ENCODE measurements at places on chromosomes 4 and X. TPM values are rescaled to one million over a fixed set of nuclear protein-coding genes. Genes with fewer than 3 reads are reported as not detected.

CFAP47 gene
- total RNA-seq, result not detected

KLHL4 gene
- total RNA-seq, result 0.74 TPM

ZFYVE28 gene
- 5.6 TPM for total RNA-seq

DOK7 gene
- 46.7 TPM for total RNA-seq

H2BW2 gene
- not detected for total RNA-seq

NEUROG2 gene
- total RNA-seq, result not detected

CABS1 gene
- total RNA-seq, result not detected

NDNF gene
- 6.8 TPM for total RNA-seq

CTAG2 gene
- not detected for total RNA-seq

SLITRK4 gene
- total RNA-seq, result 0.30 TPM

XPNPEP2 gene
- 1.3 TPM for total RNA-seq

ARHGEF38 gene
- total RNA-seq, result not detected

REELD1 gene
- not detected for total RNA-seq

PCDH18 gene
- total RNA-seq, result 3.4 TPM

PDLIM3 gene
- total RNA-seq, result 308 TPM

ENOX2 gene
- total RNA-seq, result 14.1 TPM

- H3K4me1 ChIP-seq, result no peaks in the 10 kb centered on the region
- no peak for DNase-seq
- no peak overlapping the region for H3K27ac ChIP-seq
- H3K27me3 ChIP-seq, result no peaks in the 10 kb centered on the region
Observed at GRCh38 chrX:18997916-18998315, 14.0 kb upstream of the PHKA2 start.

DNA sequence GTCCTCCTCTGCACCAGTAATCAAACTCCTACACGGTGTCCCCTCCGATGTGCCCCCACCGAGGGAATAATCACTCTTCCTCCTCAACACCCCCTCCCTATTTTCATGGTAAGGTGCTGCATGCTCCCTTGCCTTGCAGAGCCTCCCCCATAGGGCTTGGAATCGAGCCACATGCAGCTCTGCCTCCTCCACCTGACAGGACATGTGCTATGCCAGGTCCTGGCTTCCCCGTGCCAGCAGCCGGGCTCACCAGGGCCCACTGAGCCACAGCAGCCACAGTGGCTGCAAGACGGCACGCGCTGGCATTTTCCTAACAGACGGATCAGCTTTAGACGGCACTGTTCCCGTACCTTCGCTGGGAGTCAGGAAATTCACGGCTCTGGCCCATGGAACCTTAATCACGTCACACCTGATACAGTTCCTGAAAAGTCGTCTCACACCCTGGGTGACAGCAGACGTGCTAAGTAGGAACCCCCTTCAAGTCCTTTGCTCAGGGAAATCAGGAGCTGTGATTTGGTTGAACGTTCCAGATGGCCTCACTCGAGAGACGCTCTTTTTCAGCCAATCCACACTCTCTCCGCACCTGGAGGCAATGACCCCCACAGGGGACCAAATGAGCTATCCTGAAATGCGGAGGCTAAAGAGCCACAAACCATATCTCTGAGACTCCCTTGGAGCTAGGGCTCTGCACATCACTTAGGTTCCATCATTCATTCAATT is 63.2 kb downstream of the JAKMIP1 start:
- H3K27me3 ChIP-seq, result peaks cover 62% of the 10 kb centered on the region
- no peak overlapping the region for H3K27ac ChIP-seq
- no peak overlapping the region for H3K4me3 ChIP-seq
- H3K36me3 ChIP-seq, result no peaks in the 10 kb centered on the region

DNA sequence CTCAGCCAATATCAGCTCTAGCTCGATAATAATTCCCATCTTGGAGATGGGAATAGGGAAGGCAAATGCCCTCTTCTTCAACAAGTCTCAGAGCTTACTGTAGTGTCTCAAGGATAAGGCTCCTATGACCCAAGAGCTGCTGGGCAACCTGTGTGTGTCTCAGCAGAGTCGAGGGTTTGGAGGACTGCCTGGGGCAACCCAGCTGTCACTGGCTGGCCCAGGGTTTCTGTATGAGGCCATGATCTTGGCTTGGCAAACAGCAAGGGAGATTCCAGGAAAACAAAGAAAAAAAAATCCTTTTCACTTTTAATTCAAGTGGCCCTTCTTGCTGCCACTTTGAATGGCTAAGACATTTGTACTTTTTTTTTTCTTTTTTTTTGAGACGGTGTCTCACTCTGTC is 34.4 kb downstream of the TMSB4X start:
- no peaks in the 10 kb centered on the region for H3K36me3 ChIP-seq
- no peaks in the 10 kb centered on the region for H3K27me3 ChIP-seq
- H3K27ac ChIP-seq, result no peak overlapping the region
- peaks cover 9% of the 10 kb centered on the region for H3K4me1 ChIP-seq

- H3K4me3 ChIP-seq, result no peak overlapping the region
- H3K4me1 ChIP-seq, result peaks cover 10% of the 10 kb centered on the region
- no peaks in the 10 kb centered on the region for H3K27me3 ChIP-seq
- H3K36me3 ChIP-seq, result no peaks in the 10 kb centered on the region
Observed at GRCh38 chrX:70429759-70430158, 6.6 kb downstream of the GDPD2 start.

GRCh38 chr4:85720735-85721134 is 245.8 kb downstream of the ARHGAP24 start:
- H3K36me3 ChIP-seq, result no peaks in the 10 kb centered on the region
- H3K4me3 ChIP-seq, result no peak overlapping the region
- H3K4me1 ChIP-seq, result peaks cover 26% of the 10 kb centered on the region

- no peak overlapping the region for H3K4me3 ChIP-seq
- H3K27ac ChIP-seq, result no peak overlapping the region
- H3K27me3 ChIP-seq, result no peaks in the 10 kb centered on the region
- no peak for DNase-seq
Observed at GRCh38 chrX:102723456-102723855, 2.9 kb downstream of the GPRASP3 start.

- peaks cover 99% of the 10 kb centered on the region for H3K4me1 ChIP-seq
- H3K36me3 ChIP-seq, result no peaks in the 10 kb centered on the region
- H3K27me3 ChIP-seq, result no peaks in the 10 kb centered on the region
Observed at GRCh38 chr4:38672074-38672396, 8.0 kb downstream of the KLF3 start.

DNA sequence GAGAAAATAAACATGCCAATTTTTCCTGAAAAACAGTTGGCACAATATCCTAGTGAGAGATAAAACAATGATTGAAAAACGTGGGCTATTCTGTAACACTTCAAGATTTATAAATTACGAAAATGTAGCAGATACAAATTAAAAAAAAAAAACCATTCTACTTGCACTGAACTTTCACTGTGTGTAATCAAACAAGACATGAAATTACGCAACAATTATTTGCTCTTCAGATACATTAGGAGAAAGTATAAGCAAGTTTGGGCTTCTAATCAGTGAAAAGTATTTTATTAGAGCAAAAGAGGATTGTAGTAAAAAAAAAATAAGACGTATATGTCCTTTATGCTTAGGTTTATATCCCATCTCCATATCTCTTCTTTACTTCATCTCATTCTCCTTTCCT is 320.4 kb downstream of the SPOCK3 start:
- H3K4me3 ChIP-seq, result no peak overlapping the region
- H3K27ac ChIP-seq, result no peak overlapping the region
- no peaks in the 10 kb centered on the region for H3K27me3 ChIP-seq

DNA sequence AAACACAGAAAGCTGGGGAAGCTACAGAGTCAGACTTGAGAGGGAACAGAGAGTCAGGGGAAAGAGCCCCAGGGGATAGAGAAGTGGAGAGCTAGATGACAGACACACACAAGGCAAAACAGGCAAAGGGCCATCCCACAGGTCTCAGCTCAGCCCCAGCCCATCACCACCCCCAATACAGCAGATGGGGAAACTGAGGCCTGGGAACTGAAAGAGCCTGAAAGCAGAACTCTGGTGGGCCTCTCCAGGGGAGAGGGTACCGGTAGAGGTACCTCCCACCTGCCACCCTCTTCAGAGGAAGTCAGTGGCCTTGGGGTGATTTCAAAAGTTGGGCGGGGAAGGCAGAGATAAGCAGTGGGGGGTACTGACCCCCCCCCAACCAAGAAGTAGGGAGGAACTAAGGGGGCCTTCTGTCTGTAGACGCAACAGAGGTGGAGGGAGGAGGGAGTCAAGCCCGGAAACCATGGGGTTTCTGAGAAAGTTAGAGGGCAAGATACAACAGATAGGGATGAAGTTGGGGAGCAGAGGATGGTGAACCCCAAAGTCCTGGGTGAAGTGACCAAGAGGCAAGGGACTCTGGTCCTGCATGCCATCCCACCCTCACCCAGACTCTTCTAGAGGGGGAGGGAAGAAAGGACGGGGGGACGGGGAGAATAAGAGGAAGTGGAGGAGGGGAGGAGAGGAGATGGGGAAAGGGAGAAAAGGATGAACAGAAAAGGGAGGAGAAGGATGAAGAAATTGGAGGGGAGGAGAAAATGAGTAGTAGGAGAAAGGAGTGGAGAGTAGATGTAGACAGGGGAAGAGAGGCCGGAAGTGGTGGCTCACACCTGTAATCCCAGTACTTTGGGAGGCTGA is 3.2 kb downstream of the GATA1 start:
- H3K4me3 ChIP-seq, result no peak overlapping the region
- H3K27ac ChIP-seq, result no peak overlapping the region
- no peaks in the 10 kb centered on the region for H3K4me1 ChIP-seq
- peaks cover 16% of the 10 kb centered on the region for H3K27me3 ChIP-seq
- DNase-seq, result no peak
- H3K36me3 ChIP-seq, result no peaks in the 10 kb centered on the region

DNA sequence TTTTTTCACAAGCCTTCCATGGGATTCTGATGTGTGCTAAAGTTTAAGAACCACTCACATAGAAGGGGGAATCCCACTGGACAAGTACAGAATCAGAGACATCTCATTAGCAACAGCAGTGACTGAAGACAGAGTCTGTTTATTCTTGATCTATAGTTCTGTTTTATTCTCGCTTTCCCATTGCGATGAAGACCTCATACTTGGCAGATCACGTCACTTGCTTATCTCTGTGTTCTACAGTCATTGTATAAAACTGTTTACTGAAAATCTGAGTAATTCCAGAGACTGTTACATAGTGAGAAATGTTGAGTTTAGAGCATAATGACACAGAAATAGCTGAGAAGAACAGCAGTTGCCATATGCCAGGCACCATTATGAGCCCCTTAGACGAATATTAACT is 185.5 kb downstream of the PTTG2 start:
- DNase-seq, result no peak
- no peak overlapping the region for H3K4me3 ChIP-seq
- H3K36me3 ChIP-seq, result peaks cover 6% of the 10 kb centered on the region
- H3K27ac ChIP-seq, result no peak overlapping the region

GRCh38 chr4:28675582-28675981 is 1814.9 kb downstream of the STIM2 start:
- H3K4me3 ChIP-seq, result no peak overlapping the region
- H3K27ac ChIP-seq, result no peak overlapping the region
- H3K4me1 ChIP-seq, result no peaks in the 10 kb centered on the region
- H3K36me3 ChIP-seq, result no peaks in the 10 kb centered on the region
- no peaks in the 10 kb centered on the region for H3K27me3 ChIP-seq

- H3K27me3 ChIP-seq, result no peaks in the 10 kb centered on the region
- H3K4me1 ChIP-seq, result no peaks in the 10 kb centered on the region
- no peak overlapping the region for H3K4me3 ChIP-seq
- no peak for DNase-seq
- no peaks in the 10 kb centered on the region for H3K36me3 ChIP-seq
Observed at GRCh38 chr4:167032871-167033270, 201.4 kb downstream of the SPOCK3 start.

- no peaks in the 10 kb centered on the region for H3K36me3 ChIP-seq
- H3K4me3 ChIP-seq, result no peak overlapping the region
- DNase-seq, result no peak
- peaks cover 90% of the 10 kb centered on the region for H3K27me3 ChIP-seq
Observed at GRCh38 chr4:140499391-140499790, 1.3 kb upstream of the MGAT4D start.

GRCh38 chr4:3659131-3659530 is 107.1 kb upstream of the ADRA2C start:
- no peak overlapping the region for H3K27ac ChIP-seq
- no peak overlapping the region for H3K4me3 ChIP-seq
- DNase-seq, result no peak
- H3K4me1 ChIP-seq, result no peaks in the 10 kb centered on the region
- H3K36me3 ChIP-seq, result no peaks in the 10 kb centered on the region

GRCh38 chr4:101806914-101807313 is 16.4 kb downstream of the BANK1 start:
- no peak overlapping the region for H3K4me3 ChIP-seq
- H3K27me3 ChIP-seq, result no peaks in the 10 kb centered on the region
- no peak for DNase-seq

DNA sequence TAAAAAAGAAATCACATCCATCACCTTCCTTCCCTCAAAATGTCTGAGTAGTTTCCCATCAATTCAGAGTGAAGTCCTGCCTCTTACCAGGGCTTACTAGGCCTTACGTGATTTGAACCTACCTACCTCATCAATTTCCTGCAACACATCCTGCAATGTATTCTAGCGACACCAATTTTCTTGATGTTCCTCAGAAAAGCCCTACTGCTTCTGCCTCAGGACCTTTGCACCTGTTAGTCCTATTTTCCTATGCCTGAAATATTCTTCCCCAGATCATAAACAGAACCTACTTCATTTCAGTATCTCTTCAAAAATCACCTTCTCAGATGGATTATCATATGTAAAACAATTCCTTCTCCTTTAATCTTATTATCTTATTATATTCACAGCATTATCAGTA is 52.8 kb downstream of the ZAR1 start:
- no peak overlapping the region for H3K4me3 ChIP-seq
- no peak overlapping the region for H3K27ac ChIP-seq
- no peaks in the 10 kb centered on the region for H3K27me3 ChIP-seq
- no peak for DNase-seq
- H3K36me3 ChIP-seq, result peaks cover 88% of the 10 kb centered on the region
- peaks cover 11% of the 10 kb centered on the region for H3K4me1 ChIP-seq

- no peak overlapping the region for H3K27ac ChIP-seq
- H3K4me3 ChIP-seq, result no peak overlapping the region
- no peaks in the 10 kb centered on the region for H3K36me3 ChIP-seq
- DNase-seq, result no peak
- H3K4me1 ChIP-seq, result peaks cover 15% of the 10 kb centered on the region
Observed at GRCh38 chr4:88104902-88105610, 53.4 kb downstream of the ABCG2 start.

- no peak for DNase-seq
- H3K4me1 ChIP-seq, result peaks cover 6% of the 10 kb centered on the region
- H3K36me3 ChIP-seq, result no peaks in the 10 kb centered on the region
- H3K27me3 ChIP-seq, result peaks cover 2% of the 10 kb centered on the region
- no peak overlapping the region for H3K4me3 ChIP-seq
Observed at GRCh38 chr4:47000406-47000805, 7.0 kb upstream of the GABRA4 start.

DNA sequence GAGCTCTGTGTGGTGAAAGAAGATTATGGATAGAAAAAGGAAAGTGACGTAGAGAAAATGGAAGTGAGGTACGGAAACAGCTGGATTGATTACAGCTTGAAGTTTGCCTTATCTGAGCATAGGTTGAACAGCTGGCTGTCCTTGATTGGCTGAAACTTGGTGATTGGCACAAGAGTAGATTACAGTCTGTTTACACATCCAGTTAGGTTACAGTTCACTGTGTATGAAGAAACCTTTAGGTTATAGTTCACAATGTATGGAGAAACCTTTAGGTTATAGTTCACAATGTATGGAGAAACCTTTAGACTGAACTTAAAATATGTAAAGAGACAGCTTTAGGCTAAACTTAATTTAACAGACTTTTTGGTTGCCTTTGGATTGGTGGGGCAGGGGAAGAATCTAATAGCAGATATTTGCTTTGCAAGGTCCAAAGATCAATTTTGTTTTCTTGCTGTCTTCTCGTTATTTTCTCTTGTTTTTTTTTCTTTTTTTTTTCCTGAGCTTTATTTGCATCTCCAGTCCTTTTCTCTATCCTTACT is 15.6 kb upstream of the ART3 start:
- H3K27ac ChIP-seq, result no peak overlapping the region
- H3K36me3 ChIP-seq, result no peaks in the 10 kb centered on the region
- DNase-seq, result no peak
- no peaks in the 10 kb centered on the region for H3K4me1 ChIP-seq
- H3K4me3 ChIP-seq, result no peak overlapping the region

- no peaks in the 10 kb centered on the region for H3K36me3 ChIP-seq
- no peak for DNase-seq
- H3K27ac ChIP-seq, result no peak overlapping the region
Observed at GRCh38 chr4:143251348-143251747, 66.6 kb downstream of the USP38 start.

All from left ventricle myocardium inferior (tissue), 1 donor.